ENCODE measurements at places on chromosomes 6 and 20. TPM values are rescaled to one million over a fixed set of nuclear protein-coding genes. Genes with fewer than 3 reads are reported as not detected.

GRCh38 chr20:10591946-10592521 lies 81.8 kb downstream of the JAG1 start:
- DNase-seq: no peak

DNA sequence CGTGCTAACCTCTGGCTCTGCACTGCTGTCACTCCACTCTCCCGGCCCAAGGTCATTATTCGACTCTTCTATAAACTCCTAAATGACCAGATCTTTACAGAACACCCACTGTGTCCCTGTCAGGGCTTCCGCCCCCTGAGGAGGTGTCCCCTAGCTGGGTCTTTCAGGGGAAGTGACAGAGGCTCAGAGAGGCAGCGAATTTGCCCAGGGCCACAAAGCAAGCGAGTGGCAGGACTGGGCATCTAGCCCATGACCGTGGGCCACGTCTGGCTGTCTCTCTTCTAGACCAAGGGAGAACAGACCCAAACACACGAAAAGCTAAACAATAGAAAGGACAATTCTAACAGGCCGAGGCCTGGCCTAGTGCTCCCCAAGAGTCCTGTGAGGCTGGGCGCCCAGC lies 27.4 kb downstream of the FOXF2 start:
- no peak for DNase-seq

DNA sequence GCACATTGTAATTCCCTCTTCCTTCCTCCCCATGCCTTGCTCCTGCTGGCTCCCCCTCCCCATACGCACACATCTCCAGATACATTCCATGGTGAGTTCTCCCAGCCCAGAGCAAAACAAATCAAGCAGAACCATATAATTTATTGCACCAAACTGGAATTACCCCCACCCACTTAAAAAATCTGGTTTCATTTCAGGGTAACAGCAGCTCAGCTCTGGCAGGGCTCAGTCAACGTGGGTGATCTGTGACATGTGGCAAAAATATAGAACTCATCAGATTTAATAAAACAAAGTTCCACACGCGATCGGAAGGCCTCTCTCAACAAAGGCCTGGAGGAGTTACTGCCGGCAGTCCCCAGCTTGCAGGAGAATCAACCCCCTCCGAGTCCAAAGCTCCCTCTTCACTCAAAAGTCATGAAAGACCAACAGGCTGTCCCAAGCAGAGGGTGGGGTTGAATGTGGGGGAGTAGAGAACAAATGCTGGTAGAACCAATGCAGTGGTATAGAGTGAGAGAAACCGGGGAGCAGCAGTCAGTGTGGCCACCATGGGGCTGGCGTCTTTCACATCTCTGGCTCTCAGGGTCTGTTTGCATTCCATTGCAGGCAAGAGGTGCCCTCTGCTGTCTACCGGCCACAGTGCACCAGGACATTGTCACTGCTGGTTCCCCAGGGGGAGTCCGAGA lies 323.3 kb upstream of the NT5E start:
- DNase-seq: peak; percentile 16

DNA sequence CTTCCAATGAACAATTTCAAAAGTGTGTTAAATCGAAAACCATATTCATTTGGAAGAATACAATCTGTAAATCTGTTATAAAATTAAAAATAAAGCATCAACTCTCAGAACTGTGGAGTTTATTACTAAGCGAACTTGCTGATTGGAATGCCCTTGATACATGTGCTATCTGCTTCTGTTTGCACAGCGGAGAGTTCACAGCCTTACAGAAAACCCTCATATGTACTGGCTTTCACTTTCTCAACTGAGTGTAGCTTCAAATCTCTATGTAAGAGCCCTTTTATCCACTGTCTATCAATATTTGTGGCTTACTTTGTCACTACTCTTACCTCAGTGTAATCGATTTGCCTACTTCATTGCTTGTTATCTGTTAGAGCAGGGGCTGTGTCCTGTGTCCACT lies 447.4 kb downstream of the C6orf118 start:
- no peak for DNase-seq

The SGK1 gene
- 124 TPM for polyA plus RNA-seq

DNA sequence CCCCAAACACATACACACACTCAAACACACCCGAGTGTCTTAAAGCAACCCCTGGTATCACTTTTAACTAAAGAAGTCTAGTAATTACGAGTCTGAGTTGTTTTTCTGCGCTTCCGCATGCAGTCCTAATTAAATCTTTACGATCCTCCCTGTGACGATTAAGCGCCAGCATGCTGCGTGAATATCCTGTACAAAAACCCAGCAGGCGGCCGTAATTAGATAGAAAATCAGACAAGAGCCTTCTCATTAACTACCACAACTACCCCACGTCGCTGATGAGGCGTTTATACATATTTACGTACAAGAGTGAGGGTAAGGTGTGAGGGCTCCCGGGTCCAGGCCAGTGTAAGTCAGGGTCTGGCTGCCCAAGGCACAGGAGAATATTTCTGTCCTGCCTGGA lies 8.1 kb downstream of the TFAP2B start:
- DNase-seq: no peak

The ALDH5A1 gene
- polyA plus RNA-seq: 4.1 TPM

GRCh38 chr20:44594730-44595129 lies 12.4 kb downstream of the PKIG start:
- DNase-seq: no peak

DNA sequence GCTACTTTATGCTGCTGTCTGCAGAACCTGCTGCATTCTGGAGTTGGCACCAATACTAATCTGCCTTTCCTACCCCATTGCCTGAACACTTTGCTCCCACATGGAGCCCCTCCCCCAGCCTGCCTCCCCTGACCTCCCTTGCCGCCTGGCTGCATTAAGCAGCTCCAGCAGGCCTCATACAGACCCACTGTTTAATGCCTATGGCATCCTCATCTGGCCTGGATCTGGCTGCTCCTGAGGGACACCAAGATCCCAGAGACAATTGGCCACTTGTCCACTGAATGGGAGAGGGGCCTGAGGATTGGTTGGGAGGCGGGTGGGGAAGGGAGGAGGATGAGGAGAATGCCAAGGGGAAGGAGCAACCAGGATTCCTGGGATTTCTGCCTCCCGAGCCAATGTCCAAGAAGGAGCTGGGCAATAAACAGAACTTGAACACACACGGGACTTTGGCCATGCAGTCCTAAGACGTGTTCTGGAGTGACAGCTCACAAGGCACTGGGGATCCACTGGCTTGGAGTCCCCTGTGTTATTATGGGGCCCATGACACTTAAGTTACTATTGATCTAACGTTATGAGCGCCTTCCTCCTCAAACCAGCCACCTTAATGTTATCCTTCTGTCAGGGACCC lies 10.4 kb upstream of the KCNK5 start:
- DNase-seq: no peak

- DNase-seq: no peak
Measured at GRCh38 chr6:8859501-8859900, 424.2 kb upstream of the SLC35B3 start.

The STK4 gene
- 8.3 TPM for polyA plus RNA-seq

DNA sequence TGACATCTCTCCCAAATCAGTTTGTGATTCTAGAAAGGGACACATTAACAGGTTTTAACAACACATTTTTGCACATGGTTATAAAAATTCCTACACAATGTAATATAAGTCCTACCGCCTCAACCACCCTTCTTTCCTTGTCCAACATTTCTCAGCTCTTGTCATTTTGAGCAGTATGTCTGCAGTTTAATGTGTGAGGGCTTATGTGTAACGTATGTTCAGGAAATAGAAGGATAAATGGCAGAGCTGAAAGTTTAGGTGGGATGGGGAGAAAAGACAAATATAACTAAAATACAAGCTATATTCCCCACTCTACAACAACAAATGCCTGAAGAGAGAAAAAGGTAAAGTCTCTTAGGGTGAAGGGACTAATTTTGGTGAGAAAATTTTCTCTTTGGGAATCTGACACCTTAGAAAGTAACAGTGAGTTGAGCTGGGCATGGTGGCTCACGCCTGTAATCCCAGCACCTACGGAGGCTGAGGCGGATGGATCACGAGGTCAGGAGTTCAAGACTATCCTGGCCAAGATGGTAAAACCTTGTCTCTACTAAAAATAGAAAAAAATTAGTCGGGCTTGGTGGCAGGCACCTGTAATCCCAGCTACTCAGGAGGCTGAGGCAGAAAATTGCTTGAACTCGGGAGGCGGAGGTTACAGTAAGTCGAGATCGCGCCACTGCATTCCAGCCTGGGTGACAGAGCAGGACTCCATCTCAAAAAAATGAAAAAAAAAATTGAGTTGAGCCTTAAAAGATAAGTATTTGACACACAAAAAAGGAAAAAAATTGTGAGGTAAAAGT lies 5.1 kb downstream of the PNRC1 start:
- no peak for DNase-seq

DNA sequence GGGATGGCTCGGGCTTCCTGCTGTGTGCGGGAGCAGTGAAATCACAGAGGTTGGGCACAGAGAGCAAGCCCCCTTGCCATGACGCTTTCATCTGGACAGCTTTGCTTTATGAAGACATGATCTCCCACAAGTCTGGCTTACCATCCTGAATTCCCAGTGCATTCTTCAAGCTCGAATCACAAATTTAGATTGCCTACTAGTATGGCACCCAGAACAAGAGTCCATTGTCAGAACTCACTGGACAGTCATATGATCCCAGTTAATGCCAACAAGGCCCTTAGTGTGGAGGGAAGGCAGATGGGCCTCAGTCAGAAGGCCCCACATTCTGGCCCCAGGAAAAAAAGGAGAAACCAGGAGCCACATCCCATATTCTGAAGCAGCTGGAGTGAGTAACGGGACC lies 147.3 kb upstream of the FOXQ1 start:
- DNase-seq: no peak

The ZC3H12D gene
- 0.18 TPM for polyA plus RNA-seq

The IL22RA2 gene
- polyA plus RNA-seq: not detected

DNA sequence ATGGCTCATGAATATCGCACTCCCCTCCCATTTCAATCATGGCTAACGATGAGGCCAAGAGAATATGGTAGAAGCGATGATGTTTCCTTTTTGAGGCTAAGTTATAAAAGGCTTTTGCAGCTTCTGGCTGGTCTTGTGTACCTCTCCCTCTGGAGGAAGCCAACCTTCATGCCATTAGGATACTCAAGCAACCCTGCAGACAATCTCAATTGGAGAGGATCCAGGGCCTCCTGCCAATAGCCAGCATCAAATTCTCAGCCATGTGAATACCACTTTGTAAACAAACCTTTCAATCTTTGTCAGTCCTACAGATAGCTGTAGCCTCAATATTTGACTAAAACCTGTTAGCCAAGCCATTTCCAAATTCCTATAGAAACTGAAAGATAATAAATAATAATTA lies 738.4 kb downstream of the KIF16B start:
- DNase-seq: no peak

The OTOR gene
- polyA plus RNA-seq: not detected

The SLC17A2 gene
- not detected for polyA plus RNA-seq

DNA sequence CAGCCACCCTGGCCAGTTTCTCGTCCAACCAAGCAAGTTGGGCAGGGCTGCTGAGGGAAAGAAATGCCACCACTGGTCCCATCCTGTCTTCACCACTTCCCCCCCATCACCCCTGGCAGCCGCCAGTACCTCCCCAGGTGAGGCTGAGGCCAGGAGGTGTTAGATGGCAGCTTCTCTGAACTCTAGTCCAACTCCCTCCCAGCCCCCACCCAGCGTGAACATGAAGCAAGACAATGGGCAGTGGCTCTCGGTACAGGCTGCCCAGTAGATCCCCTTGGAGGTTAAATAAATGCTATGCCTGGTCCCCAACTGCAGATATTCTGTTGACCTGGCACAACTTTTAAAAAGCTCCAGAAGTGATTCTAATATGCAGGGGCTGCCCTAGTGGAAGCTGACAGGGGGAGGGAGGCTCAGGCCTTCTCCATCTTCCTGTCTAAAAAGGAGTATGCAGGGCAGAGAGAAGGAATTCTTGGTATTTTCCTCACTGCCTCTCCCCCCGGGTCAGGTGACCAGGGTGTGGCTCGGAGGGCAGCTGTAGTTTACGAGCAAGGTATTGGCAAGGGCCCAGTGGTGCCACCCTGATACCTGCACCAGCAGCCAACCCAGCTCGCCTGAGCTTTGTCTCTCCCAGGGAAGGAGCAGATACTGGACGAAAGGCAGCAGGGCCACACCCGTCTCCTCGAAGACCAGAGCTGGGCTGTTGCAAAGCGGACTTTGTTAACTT lies 25.7 kb downstream of the KCNK5 start:
- DNase-seq: no peak

DNA sequence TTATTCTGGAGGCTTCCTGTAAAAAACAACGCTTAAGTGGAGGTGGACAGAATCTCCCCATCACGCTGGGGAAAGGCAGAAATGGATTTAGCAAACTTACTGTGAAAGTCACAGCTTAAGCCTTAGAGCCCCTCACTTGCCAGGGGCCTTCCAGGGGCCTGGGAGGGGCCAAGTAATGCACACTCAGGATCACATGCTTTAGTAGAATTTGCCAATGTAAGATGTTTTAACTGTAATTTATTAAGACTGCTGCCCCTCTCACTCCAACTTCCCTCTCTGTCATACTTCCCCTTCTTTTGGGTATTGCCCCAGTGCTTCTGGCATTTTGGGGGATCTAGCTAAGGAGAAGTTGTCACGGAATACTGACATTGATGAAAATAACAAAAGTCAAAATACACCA lies 12.6 kb upstream of the ADA start:
- DNase-seq: no peak

DNA sequence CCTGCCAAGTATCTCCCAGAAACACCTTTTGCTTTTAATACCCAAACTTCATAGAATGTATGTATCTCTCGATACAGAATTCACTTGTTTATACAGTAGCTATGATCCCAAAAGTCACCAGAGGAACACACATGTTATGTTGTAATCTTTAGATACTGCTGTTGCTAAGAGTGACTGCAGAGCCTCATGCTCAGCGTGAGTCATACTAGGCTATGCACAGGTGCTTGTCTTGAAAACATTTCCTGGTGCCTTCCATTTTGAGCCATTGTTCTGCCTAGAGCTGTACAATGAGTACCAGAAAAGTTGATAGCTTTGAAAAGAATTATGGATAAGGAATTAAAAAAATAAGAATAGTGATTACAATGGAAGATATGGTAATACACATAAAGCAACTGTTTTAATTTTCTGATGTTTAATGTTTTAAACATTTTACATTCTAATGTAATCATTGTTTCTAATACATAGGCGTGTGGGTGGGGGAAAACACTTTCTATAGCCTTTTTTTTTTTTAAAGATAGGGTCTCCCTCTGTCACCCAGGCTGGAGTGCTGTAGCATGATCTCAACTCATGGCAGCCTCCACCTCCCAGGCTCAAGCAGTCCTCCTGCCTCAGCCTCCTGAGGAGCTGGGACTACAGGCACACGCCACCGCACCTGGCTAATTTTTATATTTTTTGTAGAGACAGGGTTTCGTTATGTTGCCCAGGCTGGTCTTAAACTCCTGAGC lies 79.4 kb downstream of the CD24 start:
- no peak for DNase-seq
